SW 1271 (cell line): ENCODE measurements at places on chromosomes 7 and 10.
A peak's percentile ranks its signal among the peaks of the same experiment; 100 is the strongest.

GRCh38 chr7:151117565-151117964 is 31.3 kb downstream of the AGAP3 start:
- no peak for DNase-seq

DNA sequence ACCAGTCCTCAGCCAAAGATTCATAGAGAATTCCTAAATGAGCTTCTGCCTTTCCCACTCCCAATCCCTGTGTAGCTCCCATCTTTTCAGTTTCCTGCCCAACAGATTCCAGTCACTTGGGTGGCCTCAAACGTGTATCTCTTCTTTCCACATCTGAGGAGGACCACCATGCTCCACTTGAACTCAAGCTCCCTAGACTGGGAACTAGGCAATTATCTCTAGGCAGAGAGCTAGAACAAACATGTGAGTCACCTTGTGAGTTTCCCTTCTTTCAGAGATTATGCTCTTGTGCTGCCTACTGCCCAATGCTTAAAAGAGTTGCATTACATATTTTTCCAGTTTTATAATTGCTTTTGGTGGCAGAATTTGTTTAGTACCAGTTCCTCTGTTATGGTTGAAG is 178.0 kb downstream of the MDFIC start:
- DNase-seq = no peak

DNA sequence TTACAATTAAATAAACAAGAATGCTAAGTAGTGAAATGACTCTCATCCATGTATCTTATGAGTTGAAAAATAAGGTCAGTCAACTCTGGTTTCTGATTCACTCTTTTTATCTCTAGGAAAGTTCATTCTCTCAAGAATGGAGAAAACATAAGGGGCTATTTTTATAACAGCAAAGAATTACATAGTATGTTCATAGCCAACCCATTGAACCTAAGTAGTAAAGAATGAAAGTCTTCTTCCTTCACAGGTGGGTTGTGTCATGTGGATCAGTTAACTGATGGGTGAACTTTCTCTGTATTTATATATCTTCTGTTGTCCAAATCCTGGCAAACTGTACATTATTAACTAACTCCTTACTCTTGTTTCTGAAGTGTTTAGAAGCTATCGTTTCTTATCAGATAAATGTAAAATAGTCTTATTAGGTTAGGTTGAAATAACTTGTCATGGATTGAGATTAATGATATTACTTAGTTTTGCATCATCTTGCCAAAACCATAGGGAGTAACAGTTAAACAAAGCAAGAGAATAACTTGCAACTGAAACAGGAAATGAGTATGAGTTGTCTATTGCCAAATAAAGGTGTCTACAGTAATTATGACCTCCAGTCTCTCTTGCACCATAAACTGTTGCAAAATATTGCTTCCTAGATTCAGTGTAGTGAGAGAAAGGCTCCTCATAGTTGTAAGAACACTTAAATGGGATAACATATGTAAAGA is 86.8 kb downstream of the ANKRD7 start:
- no peak for DNase-seq

GRCh38 chr10:32189400-32190084 is 133.3 kb upstream of the KIF5B start:
- peak; percentile 5 for DNase-seq

GRCh38 chr10:105075031-105075430 is 433.9 kb downstream of the SORCS3 start:
- no peak for DNase-seq

DNA sequence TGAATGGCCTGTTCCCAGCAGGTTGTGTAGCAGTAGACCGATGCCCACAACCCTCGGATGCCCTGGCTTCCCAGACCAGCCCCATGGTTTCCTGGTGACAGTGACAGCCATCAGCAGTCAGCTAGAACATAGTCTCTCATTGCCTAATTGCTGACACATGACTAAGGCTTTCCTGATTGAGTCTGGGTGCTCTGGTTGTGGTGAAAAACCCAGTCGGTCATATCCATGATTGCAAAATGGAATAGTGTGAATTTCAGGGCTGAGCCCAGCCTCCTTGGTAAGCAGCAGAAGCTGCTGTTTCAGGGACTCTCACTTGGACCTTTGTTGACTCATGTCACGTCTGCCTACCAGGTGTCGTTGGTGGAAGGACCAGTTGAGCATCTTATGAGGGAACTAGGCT is 36.6 kb downstream of the POR start:
- peak; percentile 22 for DNase-seq

GRCh38 chr10:115969591-115969990 is 303.4 kb downstream of the GFRA1 start:
- DNase-seq = no peak

- no peak for DNase-seq
Observed at GRCh38 chr10:15426558-15426957, 55.5 kb upstream of the FAM171A1 start.

DNA sequence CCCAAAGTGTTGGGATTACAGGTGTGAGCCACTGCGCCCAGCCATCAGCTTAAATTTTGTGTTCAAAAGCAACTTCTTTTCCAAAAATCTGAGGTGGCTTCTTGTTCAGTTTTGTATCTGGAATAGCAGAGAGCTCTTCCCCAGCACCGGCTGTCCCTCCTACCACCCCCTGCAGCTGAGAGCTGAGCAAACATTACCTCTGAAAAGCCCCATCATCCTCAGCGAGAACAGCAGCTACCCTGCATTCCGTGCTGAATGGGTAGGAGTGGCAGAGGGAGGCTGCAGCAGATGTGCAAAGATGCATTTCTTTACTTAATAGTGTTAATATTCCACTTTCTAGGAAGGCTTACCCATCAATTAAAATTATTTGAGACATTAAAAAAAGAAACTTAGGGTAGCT is 31.8 kb downstream of the CCM2 start:
- DNase-seq = no peak

- DNase-seq = no peak
Observed at GRCh38 chr7:157335236-157335635, 1.6 kb upstream of the DNAJB6 start.

GRCh38 chr10:11113156-11113555 is 95.5 kb downstream of the CELF2 start:
- no peak for DNase-seq

GRCh38 chr7:79176859-79177477 is 276.5 kb downstream of the MAGI2 start:
- DNase-seq = no peak

GRCh38 chr10:99782447-99783286 is at the start of gene ABCC2:
Gene ABCC2, plus strand, starts transcription at chr10:99782640. Its CDS starts 205 bp downstream, at chr10:99782845.
- DNase-seq = no peak

DNA sequence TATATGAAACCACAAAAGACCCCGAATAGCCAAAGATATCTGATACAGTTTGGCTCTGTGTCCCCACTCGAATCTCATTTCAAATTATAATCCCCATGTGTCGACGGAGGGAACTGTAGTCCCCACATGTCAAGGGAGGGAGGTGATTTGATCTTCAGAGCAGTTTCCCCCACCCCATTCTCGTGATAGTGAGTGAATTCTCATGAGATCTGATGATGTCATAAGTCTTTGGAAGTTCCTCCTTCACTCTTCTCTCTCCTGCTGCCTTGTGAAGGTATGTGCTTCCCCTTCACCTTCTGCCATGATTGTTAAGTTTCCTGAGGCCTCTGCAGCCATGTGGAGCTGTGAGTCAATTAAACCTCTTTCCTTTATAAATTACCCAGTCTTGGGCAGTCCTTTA is 13.0 kb downstream of the ELAPOR2 start:
- no peak for DNase-seq

DNA sequence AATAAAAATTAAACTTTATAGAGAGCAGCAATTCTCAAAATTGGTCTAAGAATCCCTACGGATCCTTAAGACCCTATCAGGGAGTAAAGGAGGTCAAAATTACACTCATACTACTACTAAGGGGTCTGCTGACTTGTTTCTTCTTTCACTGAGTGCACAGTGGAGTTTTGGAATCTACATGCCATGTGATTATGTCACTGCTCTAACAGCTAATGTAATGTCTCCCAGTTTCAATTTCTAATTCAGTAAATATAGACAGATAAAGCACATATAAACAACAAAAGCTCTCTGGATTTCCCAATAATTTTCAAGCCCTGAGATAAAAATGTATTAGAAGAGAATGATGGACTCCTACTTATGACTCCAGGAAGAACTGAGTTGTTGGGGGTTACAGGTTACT is 74.6 kb downstream of the WAPL start:
- DNase-seq = no peak

DNA sequence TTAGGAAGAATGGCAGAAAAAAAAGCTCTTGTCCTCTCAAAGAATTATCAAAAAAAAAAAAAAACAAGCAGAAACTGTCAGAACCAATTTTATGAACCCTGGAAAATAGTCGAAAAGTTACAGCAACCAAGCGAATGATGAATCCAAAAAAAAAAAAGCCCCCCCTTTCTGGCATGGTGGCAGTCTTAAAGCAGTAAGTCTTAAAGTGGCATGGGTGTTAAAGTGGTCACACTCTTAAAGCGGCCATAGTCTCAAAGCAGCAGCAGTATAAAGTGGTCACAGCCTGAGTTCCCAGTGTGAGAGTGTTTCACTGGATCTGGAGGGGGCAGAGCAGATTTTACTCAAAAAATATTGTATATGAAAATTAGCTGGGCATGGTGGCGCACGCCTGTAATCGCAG is 96.8 kb upstream of the RAB18 start:
- DNase-seq = no peak

DNA sequence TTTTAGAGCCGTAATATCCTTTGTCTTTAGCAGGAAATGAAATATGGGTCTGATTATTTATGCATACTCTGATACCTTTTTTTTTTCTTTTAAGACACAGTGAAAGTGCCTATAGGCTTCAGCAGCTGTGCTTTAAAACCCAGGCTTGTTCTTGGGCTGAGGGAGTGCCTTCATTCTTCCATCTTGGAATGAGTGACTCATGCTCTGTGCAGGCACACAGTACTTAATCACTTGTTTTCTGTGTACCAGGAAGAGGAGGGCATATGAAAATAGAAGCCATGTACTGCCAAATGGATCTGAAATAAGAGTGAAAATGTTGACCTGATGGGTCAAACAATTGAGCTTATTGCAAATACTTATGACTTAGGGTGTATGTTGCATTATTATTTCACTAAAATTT is 12.0 kb downstream of the INPP5F start:
- DNase-seq = peak; percentile 69

DNA sequence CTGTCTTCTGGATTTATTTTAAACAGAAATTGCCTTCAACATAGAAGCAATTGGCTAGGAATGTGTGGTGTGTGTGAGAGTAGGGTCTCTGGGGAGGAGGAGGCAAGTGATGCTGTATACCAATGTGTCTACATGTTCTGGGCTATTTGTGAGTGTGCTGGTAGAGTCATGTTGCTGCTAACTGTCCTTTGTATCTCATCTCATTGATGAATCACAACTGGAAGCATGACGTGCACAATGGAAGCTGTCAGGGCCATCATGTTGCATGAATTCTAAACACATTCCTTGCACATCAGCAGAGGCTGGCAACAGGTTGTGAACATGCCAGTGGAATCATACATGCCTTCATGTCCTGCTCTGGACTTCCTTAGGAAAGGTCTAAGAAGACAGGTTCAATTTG is 199.7 kb downstream of the BMPER start:
- DNase-seq = no peak

DNA sequence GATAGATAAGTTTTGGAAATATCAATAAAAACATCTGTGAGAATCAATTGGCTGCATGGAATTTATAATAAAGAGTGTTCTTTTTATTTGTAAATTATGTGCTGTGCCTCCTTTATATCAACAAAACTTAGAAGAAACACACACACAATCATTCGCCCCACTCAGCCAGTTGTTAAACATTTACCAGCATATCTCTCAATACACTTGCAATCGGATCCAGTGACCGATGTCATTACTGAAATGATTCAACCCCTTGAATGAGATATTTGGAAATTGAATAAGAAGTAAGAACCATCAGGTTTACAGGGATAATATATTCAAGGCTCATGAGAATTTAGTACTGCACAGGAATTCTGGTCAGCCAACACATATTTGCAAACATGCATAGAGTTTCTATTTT is 35.6 kb downstream of the TAF3 start:
- DNase-seq = no peak

DNA sequence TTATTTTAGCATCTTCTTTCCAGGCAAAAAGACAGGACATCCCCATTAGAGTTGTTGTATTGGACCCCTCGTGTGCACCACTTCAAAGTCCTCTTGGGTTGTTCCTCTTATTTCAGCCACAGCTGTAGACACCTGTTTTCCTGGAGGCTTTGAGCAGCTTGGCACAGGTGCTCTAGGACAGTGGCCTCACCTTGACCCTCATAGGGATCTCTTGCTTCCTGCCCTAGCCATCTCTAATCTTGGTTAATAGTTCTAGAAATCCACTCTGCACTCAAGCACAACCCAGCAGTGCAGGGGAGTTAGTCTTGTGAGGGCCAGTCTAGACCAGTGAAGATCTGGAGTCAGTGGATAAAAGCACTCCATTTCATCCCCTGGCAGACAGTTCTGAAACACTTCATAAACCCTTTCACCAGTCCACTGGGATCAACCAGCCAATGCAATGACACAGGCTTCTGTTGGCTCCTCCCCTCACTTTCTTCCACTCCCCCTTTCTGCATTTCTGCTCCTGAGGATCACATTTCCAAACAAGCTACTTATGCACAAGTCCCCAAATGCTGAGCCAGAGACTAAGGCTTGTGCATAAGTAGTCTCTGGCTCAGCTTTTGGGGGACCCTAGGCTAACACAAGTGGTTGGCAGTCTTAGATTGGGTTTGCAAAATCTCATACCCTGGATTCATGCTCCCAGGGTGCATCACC is 131.5 kb upstream of the LAMB4 start:
- no peak for DNase-seq

- DNase-seq = no peak
Observed at GRCh38 chr10:12727832-12728215, 273.7 kb downstream of the CCDC3 start.

DNA sequence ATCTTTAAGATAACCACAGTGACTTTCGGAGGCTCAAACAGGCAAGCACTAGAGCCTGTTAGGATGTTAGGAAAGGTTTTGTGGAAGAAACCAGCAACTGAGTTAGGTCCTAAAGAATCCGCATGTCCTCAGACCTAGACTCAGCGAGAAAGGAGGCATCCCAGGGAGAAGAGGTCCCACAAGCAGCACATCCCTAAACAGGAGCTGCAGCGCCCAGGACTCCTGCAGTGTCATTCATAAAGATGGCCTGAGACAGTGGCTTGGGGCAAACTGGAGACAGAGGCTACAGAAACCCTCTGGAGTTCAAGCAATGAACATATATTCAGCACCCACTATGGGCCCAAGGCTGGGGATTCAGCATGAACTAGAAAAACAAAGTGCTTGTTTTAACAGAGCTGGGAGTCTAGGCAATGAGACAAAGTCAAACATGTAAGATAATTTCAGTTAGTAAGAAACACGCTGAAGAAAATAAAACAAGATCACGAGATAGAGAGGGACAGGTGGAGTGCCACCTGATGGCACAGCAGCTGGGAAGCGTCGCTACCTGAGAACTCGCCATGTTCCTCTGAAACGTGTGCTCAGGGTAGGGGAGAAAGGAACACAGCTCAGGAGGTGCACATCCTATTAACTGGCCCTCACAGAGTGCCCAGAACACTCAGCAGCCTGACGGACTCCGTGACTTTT is 48.1 kb downstream of the PARD3 start:
- no peak for DNase-seq

DNA sequence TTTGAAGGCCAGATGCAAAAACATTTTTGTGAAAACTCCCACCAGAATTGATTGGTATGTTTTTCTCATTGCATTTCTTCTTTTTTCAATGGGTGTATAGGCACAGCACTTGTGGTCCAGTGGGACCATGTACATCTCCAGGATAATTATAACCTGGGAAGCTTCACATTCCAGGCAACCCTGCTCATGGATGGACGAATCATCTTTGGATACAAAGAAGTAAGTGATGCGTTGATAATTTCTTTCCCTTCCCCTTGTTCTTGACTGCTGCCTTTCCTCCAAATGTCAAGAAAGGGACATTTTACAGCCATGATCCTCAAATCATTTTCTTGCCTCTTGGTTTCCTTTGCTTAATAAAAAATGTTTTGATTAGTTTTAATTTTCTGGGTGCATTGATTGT is 331.5 kb downstream of the PLXDC2 start:
- DNase-seq = no peak
